Keratinocyte (primary cell): ENCODE measurements at places on chromosomes 1 and 21. TPM values are rescaled to one million over a fixed set of nuclear protein-coding genes. Genes with fewer than 3 reads are reported as not detected.

The TRIM58 gene
- 0.09 to 0.29 TPM (median 0.14 TPM) in 3 replicates for polyA plus RNA-seq

The LIPI gene
- polyA plus RNA-seq: not detected in 3 replicates

The PAQR6 gene
- polyA plus RNA-seq: 0.78 to 2.2 TPM (median 1.00 TPM) in 3 replicates

The C1orf210 gene
- polyA plus RNA-seq: 4.6 to 6.4 TPM (median 5.6 TPM) in 3 replicates

The CHI3L1 gene
- 0.11 to 1.2 TPM (median 0.20 TPM) in 3 replicates for polyA plus RNA-seq

The TRIM67 gene
- polyA plus RNA-seq: not detected in 3 replicates

The CDCA8 gene
- polyA plus RNA-seq: 3.7 to 22.1 TPM (median 15.1 TPM) in 3 replicates

The RABGGTB gene
- 72.1 to 243 TPM (median 119 TPM) in 3 replicates for polyA plus RNA-seq

The RAB3B gene
- 1.2 to 4.7 TPM (median 2.6 TPM) in 3 replicates for polyA plus RNA-seq

The LRP8 gene
- polyA plus RNA-seq: 15.2 to 33.7 TPM (median 31.0 TPM) in 3 replicates

The CCDC17 gene
- 0.17 to 0.57 TPM (median 0.37 TPM) in 3 replicates for polyA plus RNA-seq

The KRTAP21-1 gene
- not detected in 3 replicates for polyA plus RNA-seq

DNA sequence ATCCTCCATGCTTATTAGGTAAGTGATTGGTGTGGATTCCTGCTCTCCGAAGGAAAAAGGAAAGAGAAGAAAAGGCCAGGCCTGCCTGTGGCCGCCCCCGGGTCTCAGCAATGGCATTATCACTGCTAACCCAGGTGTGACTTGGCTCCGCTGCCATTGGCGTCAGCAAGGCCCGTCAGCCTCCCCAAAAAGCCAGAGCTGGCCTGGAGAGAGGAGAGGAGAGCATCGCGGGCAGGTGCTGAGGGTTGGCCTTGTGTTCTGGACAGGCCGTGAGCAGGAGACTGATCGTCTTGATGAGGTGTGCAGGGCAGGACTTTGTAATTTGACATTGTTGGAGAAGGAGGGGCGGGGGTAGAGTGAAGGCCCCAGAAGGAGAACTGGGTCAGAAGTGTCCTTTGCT lies 186.4 kb downstream of the CAMTA1 start:
- no peak for DNase-seq
- no peak overlapping the region for H3K27ac ChIP-seq
- peaks cover 19% of the 10 kb centered on the region for H3K27me3 ChIP-seq

DNA sequence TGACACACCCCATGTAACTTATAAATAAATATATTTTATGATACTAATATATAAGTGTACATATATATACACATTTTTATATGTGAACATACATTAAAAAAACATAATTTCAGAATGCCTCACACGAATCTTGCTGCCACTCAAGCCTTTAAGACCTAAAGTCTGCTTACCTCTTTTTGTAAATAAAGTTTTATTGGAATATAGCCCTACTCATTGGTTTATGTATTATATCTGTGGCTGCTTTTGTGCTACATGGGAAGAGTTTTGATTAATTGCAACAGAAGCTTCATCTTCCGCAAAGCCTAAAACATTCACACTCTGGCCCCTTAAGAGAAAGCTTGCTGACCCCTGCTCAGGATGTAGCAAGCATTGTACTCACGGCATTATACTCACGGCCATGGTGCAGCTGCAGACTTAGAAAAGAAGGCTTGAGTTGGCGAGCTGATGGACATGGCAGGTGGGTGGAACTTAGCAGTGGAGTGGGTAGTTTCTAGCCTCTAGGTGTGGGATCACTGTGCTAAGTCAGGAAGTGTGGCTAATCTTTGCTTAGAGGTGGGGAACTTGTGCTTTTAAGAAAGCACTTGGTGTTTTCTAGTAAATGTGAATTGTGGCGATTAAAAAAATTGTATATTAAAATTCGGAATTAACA lies 80.8 kb downstream of the DYRK1A start:
- H3K4me1 ChIP-seq: peaks cover 33% of the 10 kb centered on the region
- no peaks in the 10 kb centered on the region for H3K27me3 ChIP-seq
- no peak overlapping the region for H3K27ac ChIP-seq
- no peak for DNase-seq

DNA sequence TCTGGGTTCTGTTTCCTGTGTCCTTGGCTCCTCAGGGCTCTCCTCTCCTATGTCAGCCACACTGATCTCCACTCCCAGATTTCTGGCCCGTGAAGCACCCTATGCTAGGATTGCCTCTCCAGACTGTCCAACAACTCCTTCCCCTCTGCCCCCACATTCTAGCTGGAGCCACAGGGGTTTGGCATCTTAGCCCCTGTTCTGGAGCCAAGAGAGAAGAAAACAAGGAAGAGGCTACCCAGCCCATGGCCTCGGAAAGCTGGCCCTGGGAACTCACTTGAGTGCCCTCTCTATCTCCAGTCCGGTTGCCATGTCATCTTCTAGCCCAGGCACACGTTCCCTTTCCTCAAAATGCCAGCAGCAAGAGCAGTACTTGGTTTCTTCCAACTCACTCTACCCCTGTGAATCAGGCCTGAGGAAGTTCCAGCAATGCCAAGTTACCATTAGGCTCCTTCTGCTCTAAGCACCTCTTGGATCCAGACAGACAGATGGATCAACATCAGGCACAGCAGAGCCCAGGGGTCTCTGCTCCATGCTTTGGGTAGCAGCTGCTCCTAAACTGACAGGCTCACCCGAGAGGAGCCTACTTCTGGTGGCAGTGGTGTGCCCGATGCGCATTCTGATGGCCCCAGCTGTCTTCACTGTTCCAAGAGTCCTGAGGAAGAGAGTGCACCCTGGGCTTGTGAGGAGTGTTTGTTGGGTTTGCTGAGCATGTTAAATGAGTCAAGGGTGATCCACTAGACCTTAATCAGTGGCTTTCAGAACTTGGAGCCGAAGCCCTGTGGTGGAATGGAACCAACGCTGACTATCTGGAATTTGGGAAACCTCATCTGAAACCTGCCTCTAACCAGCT lies 11.6 kb upstream of the GPR61 start:
- no peaks in the 10 kb centered on the region for H3K27me3 ChIP-seq
- no peaks in the 10 kb centered on the region for H3K36me3 ChIP-seq
- H3K4me1 ChIP-seq: peaks cover 6% of the 10 kb centered on the region

DNA sequence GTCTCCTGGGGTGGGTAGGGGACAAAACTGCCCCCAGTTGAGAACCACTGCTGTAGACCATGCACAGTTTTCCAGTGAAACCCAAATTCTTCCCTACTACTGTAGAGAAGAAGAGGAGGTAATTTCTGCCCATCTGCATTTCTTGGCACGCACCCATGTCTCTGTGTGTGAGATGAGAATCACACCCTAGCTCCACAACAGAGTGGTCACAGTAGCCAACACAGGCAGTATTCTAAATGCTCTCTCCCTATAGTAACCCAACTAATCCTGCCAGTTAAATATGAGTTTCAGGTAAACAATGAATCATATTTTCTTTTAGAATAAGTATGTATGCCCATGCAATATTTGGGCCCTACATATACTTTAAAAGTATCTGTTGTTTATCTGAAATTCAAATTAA lies 1.2 kb upstream of the CAPN2 start:
- H3K36me3 ChIP-seq: peaks cover 3% of the 10 kb centered on the region
- no peaks in the 10 kb centered on the region for H3K27me3 ChIP-seq
- peaks cover 56% of the 10 kb centered on the region for H3K4me1 ChIP-seq
- no peak for DNase-seq
- no peak overlapping the region for H3K4me3 ChIP-seq
- H3K27ac ChIP-seq: no peak overlapping the region

- no peaks in the 10 kb centered on the region for H3K27me3 ChIP-seq
- H3K36me3 ChIP-seq: no peaks in the 10 kb centered on the region
- no peak for DNase-seq
- H3K27ac ChIP-seq: no peak overlapping the region
- H3K4me3 ChIP-seq: no peak overlapping the region
Measured at GRCh38 chr1:210695026-210695425, 366.3 kb downstream of the HHAT start.

DNA sequence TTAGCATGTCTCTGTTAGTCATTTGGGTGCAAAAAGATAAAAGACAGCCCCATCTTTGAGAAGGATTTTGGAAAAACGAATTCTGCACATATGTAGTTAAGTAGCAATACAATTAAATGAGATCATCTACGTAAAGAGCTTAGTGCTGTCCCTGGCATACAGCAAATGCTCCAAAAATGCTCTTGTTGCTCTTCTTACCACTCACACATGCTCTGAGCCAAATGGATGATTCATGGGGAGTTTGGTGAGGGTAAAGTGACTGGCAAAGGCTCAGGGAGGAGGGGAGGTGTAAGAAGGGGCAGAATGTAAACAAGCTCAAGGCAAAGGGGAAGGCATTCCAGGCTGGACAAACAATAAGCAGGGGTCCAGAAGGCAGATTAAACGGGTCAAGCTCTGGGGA lies 191.9 kb downstream of the AK5 start:
- no peak overlapping the region for H3K27ac ChIP-seq
- H3K27me3 ChIP-seq: no peaks in the 10 kb centered on the region
- H3K4me1 ChIP-seq: no peaks in the 10 kb centered on the region
- H3K4me3 ChIP-seq: no peak overlapping the region

DNA sequence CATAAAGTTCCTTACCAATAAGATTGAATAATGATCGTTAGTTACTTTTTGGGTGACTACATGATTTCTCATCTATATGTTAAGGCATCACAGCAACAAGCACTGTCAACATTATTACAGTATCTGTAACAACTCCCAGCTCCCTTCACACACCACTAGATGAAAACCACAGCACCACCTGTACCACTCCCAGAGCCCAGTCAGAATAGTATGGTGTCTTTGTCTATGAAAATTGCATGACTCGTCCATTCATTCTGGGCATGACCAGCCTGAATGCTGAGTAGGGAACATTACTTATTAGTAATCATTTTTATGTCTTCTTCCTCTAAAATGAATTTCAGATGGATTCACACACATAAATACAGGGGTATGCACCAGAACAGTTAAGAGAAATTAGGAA lies 7.0 kb downstream of the OLFML2B start:
- H3K36me3 ChIP-seq: no peaks in the 10 kb centered on the region
- no peak for DNase-seq
- peaks cover 5% of the 10 kb centered on the region for H3K4me1 ChIP-seq
- H3K27me3 ChIP-seq: peaks cover 23% of the 10 kb centered on the region

DNA sequence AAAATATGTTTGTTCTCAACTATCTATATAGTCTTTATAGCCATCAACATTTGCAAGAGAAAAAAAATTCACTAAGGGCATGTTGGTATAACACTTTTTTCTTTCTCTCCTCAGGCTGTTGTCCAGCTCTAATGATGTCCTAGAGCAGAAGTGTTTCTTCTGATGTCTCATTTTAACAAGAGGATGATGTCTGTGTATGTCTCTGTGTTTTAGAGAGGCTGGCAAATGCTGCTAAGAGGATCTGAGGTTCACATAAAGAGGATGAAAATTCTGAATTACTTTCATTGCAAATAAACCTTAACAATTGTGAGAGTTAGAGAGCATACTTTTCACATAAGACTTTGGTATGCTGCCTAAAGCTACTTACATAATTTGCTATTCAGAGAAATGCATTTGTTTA lies 2.6 kb upstream of the BRINP3 start:
- no peak overlapping the region for H3K27ac ChIP-seq
- no peaks in the 10 kb centered on the region for H3K36me3 ChIP-seq
- no peak for DNase-seq

DNA sequence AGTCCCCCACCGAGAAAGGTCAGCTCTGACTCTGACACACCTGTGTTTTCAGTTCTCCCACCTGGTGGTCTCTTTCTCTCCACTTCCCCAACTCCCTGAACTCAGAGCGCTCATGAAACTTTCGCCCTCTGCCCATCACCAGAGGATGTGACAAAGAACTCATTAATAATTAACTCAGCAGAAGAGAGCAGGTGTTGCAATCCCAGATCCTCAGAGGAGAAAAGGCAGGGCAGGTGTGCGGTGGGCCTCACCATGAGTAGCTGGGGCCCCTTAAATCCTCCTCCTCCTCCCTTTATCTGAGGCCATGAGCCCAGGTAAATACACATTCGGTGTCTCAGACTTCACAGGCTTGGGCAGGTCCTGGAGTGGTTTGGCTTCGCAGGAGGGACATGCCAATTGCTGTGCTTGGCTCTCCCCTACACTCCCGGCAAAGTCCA lies 1.7 kb upstream of the LAMB3 start:
- peaks cover 77% of the 10 kb centered on the region for H3K4me1 ChIP-seq
- peak overlapping the region; percentile 61 for H3K4me3 ChIP-seq
- H3K27me3 ChIP-seq: no peaks in the 10 kb centered on the region
- peak; percentile 85 for DNase-seq
- peaks cover 20% of the 10 kb centered on the region for H3K36me3 ChIP-seq

- no peak for DNase-seq
- H3K27me3 ChIP-seq: no peaks in the 10 kb centered on the region
- no peak overlapping the region for H3K27ac ChIP-seq
- H3K4me3 ChIP-seq: no peak overlapping the region
- H3K4me1 ChIP-seq: no peaks in the 10 kb centered on the region
Measured at GRCh38 chr1:98176414-98176813, 255.6 kb upstream of the DPYD start.

- H3K27ac ChIP-seq: no peak overlapping the region
- DNase-seq: no peak
- H3K36me3 ChIP-seq: no peaks in the 10 kb centered on the region
Measured at GRCh38 chr21:14312871-14313270, 70.1 kb downstream of the HSPA13 start.

DNA sequence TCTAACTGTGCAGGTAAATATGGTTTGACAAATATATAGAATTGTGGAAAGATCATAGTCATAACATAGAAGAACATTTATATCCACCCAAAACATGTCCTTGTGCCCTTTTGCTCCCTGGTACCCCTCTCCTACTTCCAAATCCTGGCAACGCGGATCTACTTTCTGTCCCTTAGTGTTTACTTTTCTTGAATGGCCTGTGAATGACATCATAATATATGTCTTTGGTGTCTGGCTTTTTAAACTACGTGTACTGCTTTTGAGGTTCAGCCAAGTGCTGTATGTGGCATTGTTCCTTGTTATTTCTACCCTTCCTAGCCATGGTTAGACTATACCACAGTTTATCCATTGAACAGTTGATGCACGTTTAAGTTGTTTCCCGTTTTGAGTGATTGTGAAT lies 155.6 kb downstream of the SDCCAG8 start:
- no peak for DNase-seq
- H3K4me3 ChIP-seq: no peak overlapping the region
- H3K27me3 ChIP-seq: no peaks in the 10 kb centered on the region
- H3K4me1 ChIP-seq: no peaks in the 10 kb centered on the region
- H3K27ac ChIP-seq: no peak overlapping the region
- H3K36me3 ChIP-seq: peaks cover 3% of the 10 kb centered on the region

DNA sequence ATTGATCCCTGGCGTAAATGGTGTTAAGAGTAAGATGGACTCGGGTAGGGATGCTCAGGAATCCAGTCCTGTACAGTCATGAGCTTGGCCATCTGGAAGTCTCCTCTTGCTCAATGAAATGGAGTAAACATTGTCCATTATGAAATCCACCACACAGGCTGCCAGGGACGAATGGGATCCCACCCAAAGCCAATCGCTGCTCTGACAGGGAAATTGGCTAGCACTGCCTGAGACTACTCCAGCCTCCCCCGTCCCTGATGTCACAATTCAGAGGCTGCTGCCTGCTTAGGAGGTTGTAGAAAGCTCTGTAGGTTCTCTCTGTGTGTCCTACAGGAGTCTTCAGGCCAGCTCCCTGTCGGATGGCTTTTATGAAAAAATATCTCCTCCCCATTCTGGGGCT lies at the start of gene HSD11B1:
Gene HSD11B1 (plus strand): TSS at position 263 of the 400 bp plus-strand sequence. CDS start 97 bp downstream, at position 360.
- H3K27ac ChIP-seq: no peak within 1 kb of the TSS
- H3K4me3 ChIP-seq: no peak within 1 kb of the TSS
- DNase-seq: no peak
- no peaks in the 10 kb centered on the region for H3K36me3 ChIP-seq
- H3K27me3 ChIP-seq: no peaks in the 10 kb centered on the region

GRCh38 chr1:25095635-25096200 lies 136.6 kb downstream of the SYF2 start:
- H3K36me3 ChIP-seq: no peaks in the 10 kb centered on the region
- H3K27ac ChIP-seq: no peak overlapping the region
- peaks cover 12% of the 10 kb centered on the region for H3K27me3 ChIP-seq
- H3K4me3 ChIP-seq: no peak overlapping the region
- no peak for DNase-seq
- peaks cover 4% of the 10 kb centered on the region for H3K4me1 ChIP-seq
